ENCODE measurements at places on chromosomes 1 and 21.

- DNase-seq: no peak
These were observed 139.9 kb upstream of the ATP1B1 start for GRCh38 chr1:168966636-168967035.

- no peak for DNase-seq
These were observed 40.2 kb upstream of the SIPA1L2 start for GRCh38 chr1:232669981-232670747.

DNA sequence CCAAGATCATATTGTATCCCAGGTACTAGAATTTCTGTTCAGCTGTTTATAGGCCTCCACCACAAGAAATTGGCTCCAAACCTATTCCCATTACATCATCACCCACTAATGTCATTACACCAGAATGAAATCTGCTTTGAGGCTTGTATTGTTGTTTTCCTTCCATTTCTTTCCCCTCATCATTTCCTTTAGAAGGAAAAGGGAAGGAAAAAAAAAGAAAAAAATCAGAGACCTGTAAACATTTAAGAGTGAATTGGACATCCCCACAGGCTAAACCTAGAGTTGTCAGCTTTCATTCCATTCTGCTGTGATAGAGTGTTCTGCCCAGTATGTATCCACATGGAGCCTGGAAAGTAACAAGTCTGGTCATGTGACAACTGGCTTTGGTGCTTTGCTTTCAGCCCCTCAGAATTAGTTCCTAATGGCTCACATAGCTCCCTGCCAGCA is 44.6 kb downstream of the NFYC start:
- DNase-seq: no peak

GRCh38 chr1:206524739-206525364 is 17.5 kb downstream of the RASSF5 start:
- no peak for DNase-seq

GRCh38 chr1:160437432-160438316 is 37.3 kb downstream of the VANGL2 start:
- DNase-seq: peak; percentile 56

GRCh38 chr1:84888753-84889152 is 4.3 kb downstream of the LPAR3 start:
- peak; percentile 26 for DNase-seq

Data from activated CD4-positive, alpha-beta T cell treated with anti-CD3 and anti-CD28 coated beads, Interleukin-2, amount 10 ng/mL, durations not matched to agents 7 days and 5 days (primary cell).